ENCODE measurements at places on chromosomes 16 and 17.

DNA sequence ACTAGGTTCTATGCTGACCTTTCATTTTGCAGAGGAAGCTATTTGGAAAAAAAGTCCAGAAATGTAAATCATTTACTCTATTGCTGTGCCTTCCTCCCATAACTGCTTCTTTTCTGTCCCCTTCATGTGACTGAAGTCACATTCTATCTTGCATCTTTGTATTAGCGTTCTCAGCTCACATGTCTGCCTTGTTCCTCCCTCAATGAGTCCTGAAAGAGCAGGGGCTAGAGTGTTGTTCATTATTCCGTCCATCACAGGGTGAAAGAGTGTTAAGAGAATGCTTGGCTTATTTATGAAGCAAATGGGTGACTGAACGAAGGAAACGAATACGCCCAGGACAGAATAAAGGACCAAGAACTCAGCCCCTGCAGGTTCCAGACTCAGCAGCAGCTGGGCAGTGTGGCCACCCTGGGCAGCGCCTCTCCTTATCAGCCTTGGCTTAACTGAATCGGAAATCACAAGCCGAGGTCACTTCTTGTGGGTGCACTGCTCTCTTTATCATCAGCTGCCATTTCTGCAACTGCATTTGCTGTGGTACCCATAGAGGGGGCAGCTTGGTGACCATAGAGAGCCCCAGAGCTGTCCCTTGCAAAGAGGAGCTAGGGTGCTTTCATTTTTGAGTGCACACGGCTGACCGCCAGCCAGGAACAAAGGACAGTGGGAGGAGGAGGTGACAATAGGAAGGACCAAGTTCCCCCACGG, 1.8 kb upstream of the PIK3R6 start:
- no peak for DNase-seq

- no peak for DNase-seq
Observed at GRCh38 chr17:80782536-80783427, 208.9 kb upstream of the CHMP6 start.

DNA sequence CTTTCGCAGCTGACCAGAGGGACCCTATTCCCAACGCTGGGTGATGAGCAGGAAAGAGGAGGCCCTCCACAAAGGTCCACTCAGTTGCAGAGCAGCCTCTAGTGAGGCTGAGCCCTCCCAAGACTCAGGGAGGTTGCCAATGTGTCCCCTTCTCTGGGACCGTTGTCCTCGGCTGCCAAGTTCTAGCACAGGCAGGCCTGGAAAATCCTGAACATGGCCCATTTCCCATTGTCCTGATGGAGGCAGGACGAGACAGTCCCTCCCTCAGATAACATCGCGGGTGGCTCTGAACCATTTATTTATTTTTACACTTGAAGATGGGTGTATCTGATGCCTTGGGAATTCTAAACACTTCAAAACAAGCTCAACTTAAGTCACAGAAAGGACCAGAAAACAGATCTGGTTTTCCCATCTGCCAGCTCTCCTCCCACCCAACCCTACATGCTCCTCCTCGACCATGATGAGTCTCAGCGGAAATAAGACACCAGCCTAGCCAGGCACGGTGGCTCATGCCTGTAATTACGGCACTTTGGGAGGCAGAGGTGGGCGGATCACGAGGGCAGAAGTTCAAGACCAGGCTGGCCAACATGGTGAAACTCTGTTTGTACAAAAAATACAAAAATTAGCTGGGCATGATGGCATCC, 12.8 kb downstream of the CDIP1 start:
- DNase-seq = no peak

DNA sequence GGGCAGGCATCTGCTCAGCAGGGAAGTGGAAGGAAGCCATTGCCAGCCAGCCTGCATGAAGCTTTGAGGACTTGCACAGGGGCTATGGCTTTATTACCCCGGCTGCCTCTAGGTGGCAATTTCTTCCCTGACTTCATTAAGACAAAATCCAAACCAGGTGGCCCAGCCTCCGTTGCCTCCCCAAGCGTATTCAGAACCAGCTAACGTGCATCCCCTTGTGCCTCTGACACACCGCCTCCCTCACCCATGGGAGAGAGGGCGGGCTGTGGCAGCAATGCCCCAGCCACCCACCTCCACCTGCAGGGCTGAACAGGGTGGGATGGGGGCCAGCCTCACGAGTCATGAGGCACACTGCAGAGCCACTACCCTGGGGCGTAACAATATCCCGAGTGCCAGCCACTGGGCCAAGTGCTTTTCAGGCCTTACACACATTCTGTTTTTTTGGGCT, 6.8 kb downstream of the KIFC3 start:
- no peak for DNase-seq

GRCh38 chr17:64449545-64449944, 630 bp downstream of the MILR1 start:
- DNase-seq = no peak

GRCh38 chr17:71405101-71405500, 715.7 kb upstream of the SOX9 start:
- no peak for DNase-seq

DNA sequence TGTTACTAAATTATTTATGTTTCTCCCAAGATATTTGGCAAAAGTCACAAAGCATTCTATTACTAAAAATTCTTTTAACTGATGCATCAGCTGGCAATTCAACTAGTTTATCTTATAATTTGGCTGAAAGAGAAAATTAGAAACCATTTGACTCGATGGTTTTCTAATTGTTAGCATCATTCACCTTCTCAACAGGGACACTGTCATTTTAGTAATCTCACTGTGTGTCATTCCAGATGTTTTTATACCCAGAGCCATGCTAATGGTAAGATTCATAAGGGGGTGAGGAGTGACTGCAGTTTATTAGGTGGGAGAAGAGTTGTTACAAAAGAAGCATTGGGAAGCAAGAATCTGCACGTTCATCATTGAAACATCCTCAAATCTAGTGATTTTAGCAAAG, 124.9 kb downstream of the ABCA8 start:
- no peak for DNase-seq

DNA sequence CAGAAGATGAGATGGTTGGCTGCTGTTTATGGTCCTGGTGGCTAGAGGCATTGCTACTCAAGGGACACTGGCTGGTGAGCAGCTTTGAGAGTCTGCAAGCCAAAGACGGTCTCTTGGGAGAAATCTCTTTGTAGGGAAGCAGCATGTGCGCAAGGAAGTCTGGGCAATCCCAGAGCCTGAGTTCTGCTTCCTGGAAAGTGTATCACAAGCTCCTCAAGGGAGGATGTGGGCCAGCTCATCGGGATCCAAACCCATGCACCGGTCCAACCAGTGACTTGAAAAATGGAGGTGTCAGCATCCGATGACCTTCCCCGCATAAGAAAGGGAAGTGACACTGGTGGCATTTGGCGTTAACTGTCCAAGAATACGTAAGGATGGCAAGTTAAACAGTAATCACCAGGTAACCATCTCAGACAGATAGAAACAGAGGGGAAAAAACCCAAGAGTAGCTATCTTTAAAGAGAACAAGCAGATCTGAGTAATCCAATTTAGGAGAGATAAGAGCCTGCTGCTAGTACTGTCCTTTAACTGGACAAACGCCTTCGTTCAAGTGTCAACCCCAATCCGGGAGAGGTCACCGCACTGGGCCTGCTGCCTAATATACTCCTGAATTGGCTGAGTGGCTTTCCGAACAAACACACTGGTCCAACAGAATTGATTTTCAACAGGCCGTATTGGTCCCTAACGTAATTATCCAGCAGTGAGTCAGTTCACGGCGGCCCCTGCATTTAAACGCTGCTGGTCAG, 303.0 kb upstream of the ZFHX3 start:
- DNase-seq = no peak

DNA sequence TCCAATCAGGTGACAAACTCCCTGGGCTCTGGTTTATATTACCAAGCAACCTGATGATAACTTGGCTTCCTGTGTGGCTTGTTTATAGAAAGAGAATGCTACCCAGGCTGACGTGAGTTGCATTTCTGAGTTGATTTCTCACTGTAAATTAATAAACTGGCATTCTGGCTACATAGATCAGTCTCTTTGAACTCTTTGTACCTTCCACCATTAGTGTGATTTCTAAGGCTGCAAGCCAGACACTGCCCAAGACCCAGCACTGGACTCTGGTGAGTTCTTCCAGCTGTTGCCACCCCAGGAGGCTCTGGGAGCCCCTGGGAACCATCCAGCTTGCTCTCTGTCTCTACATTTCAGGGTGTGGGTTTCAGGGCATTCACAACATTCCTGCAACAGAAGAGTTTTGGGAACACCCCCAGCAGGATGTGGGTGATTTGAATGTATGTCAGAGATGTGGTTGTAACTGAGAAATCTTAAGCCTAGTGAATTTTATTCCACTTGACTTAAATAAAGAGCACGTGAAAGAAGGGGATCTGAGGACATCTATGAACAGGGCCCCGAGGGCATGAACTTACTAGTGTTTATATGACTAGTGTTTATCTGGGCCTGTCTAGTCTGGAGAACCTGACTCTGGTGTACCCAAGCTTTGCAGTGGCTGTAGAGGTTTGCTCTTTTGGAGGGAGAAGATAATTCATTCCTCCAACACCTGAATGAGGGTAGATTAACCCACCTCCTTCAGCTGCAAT, 30.3 kb upstream of the LRRC37A start:
- DNase-seq = no peak

GRCh38 chr16:12252616-12253015, 276.1 kb downstream of the SNX29 start:
- DNase-seq = no peak

GRCh38 chr17:38762231-38762630, 9.7 kb downstream of the PSMB3 start:
- no peak for DNase-seq

DNA sequence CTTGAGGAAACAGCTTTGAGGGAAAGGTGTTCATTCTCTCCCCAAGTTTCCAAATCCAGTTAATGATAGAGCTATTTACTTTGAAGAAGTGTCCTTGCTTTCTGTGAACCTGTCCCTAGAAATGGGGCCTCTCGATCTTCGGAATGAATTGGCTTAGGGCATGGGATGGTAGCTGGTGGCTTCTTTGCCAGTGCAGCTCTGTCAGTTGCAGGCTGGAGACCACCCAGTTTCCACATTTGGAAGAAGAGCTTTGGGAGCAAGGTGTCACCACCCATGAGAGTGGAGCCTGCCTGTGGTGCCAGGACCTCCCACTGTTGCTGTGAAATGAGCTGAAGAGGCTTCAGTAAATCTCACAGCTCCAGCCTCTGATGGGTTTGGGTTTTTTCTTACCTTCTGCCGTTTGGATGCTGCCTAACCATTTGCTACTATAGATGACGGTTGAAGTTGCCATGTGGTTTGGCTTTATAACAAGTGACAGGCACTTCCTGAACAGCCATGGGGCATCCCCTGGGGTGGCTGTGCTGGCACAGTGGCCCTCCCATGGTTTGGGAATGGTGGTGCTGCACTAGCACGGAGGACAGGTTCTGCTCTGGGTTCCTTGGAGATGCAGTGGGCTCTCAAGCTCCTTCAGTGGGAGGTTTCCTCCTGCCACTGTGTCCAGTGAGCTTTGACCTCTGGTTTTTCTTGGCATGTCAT, 19.5 kb upstream of the SLC5A10 start:
- no peak for DNase-seq

GRCh38 chr16:67528870-67529581, 397 bp downstream of the RIPOR1 start:
- no peak for DNase-seq

GRCh38 chr16:31092330-31092729, 2.3 kb downstream of the VKORC1 start:
- no peak for DNase-seq

- DNase-seq = no peak
Observed at GRCh38 chr16:30349675-30350074, 5.4 kb downstream of the CD2BP2 start.

DNA sequence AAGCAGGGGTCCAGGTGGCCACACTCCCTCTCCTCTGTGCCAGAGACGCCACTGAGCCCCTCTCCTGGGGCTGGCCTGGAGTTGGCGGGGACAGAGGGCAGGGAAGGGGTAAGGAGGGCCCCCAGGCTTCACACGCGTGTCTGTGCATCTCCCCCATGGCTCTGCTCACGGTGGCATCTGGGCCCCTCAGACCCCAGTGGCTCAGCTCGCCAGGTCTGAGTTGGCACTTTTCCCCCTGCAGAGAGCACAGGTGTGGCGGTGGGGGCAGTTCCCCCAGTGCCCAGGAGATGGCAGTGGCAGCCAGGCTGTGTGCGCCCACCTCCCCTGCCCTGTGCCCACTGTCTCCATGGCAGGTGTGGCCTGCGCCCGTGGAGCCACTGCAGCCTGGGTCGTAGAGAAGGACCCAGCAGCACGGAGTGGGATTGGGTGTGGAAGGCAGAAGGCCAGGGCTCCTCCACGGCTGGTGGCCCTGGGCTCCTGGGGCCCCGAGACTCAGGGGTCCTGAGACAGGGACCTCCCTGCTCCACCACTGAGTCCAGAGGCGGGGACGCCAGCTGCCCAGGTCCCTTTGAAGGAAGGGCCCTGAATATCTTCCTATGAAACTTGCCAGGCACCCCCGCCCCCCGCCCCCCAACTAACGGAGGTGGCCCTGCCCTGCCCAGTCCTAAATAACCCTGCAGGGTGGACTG, 4.3 kb upstream of the APRT start:
- DNase-seq = no peak

DNA sequence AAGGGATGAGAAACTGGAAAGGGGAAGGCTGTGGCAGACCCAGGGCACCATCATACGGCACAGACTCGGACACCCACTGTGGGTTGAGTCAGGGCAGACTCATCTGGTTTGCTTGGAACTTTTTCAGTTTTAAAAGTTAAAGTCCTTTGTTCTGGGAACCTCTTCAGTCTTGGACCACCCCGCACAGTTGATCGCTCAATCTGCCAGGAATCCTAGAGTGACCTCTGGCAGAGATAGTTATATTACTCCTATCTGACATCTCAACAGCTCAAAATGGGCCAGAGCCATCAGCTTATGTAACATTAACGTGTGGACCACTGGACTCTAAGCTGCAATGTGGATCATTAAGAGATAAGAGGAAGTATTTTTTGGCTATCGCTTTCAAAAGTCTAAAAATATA, 164.3 kb downstream of the ABCA8 start:
- no peak for DNase-seq

DNA sequence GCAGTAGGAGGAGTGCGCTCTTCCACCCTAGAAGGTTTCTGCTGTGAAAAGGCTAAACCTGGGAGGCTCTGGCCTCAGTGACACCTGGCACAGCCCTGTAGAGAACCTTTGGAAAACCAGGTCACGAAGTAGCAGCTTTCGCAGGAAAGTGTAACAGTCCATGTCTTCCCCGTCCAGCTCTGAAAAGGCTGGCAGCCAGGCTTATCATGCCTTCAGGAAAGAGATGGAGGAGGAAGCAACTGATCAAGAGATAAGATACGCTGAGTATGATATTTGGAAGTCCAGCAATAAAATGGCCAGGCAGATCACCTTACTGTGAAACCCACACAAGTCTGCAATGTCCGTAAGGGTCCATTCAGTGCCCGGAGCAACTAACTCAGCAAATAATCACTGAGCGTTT, 22.3 kb downstream of the TUBD1 start:
- no peak for DNase-seq

Measured in stimulated activated CD8-positive, alpha-beta memory T cell treated with anti-CD3 and anti-CD28 coated beads, Interleukin-7, amount 100 ng/mL, for 1 hour (primary cell).